ENCODE measurements at places on chromosomes 3 and 15.
A peak's percentile ranks its signal among the peaks of the same experiment; 100 is the strongest.

- H3K36me3 ChIP-seq: peaks cover 39% of the 10 kb centered on the region
- no peak overlapping the region for H3K4me3 ChIP-seq
- no peaks in the 10 kb centered on the region for H3K27me3 ChIP-seq
These were observed 2.2 kb upstream of the MUSTN1 start for GRCh38 chr3:52836986-52837385.

- H3K4me1 ChIP-seq: peaks cover 2% of the 10 kb centered on the region
- no peaks in the 10 kb centered on the region for H3K27me3 ChIP-seq
- H3K4me3 ChIP-seq: peak overlapping the region; percentile 25
- DNase-seq: no peak
- no peaks in the 10 kb centered on the region for H3K36me3 ChIP-seq
These were observed 62.2 kb downstream of the CASR start for GRCh38 chr3:122245513-122246174.

DNA sequence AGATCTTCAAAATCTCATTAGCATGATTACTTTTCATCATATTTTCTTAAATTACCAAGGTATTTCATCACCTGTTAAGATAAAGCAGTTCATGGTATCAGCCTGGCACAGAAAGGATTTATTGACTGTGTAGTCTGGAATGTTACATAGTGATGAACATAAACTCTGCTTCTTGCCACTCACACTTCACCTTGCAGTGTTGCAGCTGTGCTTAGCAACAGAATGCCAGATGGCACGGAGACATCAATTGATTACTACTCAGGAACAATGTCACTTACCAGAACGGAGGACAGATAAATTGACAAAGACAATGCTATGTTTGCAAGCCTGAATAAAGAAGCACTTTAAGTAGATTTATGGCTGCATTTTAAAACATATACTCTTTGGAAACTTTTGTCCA, 15.0 kb upstream of the BCHE start:
- no peaks in the 10 kb centered on the region for H3K4me1 ChIP-seq
- no peak overlapping the region for H3K4me3 ChIP-seq
- no peaks in the 10 kb centered on the region for H3K27me3 ChIP-seq
- no peak overlapping the region for H3K27ac ChIP-seq
- DNase-seq: no peak

DNA sequence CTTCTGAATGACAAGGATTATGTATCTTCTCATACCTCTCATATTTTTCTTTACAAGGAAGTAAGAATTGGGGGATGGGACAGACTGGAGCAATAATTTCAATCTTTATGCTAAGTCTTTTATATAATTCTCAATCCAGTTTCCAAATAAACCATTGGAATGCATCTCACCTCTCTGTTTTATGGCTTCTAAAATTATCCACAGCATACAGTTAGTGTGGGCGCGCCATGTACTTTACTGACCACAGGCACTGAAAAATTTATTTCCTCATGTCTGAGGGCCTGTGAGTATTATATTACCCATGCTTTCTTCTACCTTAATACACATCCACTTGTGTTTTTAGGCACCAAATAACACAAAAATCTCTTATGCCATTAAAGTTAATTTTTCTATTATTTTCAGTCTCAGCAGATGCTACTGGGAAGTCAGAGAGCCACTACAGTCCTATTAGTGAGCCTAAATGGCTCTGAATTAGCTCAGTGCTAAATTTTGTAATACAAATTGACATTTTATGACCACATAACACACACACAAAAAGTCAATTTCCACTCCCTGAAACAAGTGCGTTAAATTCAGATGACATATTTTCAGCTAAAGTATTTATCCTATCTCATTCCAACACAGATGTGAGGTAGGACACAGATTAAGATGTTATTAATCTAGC, 39.3 kb downstream of the SLITRK3 start:
- no peak for DNase-seq
- no peak overlapping the region for H3K27ac ChIP-seq
- no peaks in the 10 kb centered on the region for H3K4me1 ChIP-seq
- no peak overlapping the region for H3K4me3 ChIP-seq

DNA sequence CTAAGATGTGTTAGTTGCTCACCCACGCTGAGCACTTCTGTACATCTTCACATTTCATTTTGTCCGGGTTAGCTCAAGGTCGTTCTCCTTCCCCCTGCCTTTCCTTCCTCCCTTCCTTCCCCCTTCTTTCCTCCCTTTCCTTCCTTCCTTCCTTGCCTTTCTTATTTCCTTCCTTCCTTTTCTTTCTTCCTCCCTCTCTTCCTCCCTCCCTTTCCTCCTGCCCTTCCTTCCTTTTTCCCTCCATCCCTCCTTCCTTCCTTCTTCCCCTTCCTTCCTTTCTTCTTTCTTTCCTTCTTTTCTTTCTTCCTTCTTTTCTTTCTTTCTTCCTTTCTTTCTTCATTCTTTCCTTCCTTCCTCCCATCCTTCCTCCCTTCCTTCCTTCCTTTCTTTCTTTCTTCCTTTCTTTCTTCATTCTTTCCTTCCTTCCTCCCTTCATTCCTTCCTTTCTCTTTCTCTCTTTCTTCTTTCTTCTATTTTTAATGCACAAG, 129.8 kb downstream of the FAM174B start:
- DNase-seq: no peak
- no peak overlapping the region for H3K27ac ChIP-seq
- no peaks in the 10 kb centered on the region for H3K36me3 ChIP-seq
- no peaks in the 10 kb centered on the region for H3K27me3 ChIP-seq

DNA sequence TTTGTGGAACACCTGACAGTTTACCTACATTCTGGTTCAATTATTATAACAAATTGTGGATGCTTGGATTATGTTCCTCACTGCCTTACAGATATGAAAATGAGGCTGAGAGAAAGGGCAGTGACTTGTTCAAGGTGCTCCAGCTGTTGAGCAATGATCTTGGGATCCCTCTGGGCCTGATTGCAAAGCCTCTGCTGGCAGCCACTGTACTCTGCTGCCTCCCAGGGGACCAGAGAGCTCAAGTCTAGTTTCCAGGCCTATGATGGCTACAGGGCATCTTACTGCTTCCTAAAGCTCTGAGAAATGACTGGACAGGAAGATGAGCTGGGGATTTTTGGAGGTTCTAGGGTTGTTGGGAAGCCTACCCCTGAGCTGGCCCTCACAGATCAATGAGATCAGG, 2.3 kb upstream of the SHC4 start:
- no peak for DNase-seq
- peaks cover 30% of the 10 kb centered on the region for H3K4me1 ChIP-seq
- H3K27me3 ChIP-seq: peaks cover 34% of the 10 kb centered on the region
- H3K4me3 ChIP-seq: no peak overlapping the region

GRCh38 chr3:16137044-16137443, 37.4 kb upstream of the GALNT15 start:
- no peak overlapping the region for H3K4me3 ChIP-seq
- H3K27ac ChIP-seq: no peak overlapping the region
- no peaks in the 10 kb centered on the region for H3K27me3 ChIP-seq
- no peak for DNase-seq

Data from CD4-positive, alpha-beta T cell (primary cell).